Stimulated activated CD4-positive, alpha-beta T cell treated with anti-CD3 and anti-CD28 coated beads, Interleukin-12 subunit alpha, Interleukin-12 subunit beta, amount 100 ng/mL, for 24 hours (primary cell): ENCODE measurements at places on chromosomes 6 and 20.

DNA sequence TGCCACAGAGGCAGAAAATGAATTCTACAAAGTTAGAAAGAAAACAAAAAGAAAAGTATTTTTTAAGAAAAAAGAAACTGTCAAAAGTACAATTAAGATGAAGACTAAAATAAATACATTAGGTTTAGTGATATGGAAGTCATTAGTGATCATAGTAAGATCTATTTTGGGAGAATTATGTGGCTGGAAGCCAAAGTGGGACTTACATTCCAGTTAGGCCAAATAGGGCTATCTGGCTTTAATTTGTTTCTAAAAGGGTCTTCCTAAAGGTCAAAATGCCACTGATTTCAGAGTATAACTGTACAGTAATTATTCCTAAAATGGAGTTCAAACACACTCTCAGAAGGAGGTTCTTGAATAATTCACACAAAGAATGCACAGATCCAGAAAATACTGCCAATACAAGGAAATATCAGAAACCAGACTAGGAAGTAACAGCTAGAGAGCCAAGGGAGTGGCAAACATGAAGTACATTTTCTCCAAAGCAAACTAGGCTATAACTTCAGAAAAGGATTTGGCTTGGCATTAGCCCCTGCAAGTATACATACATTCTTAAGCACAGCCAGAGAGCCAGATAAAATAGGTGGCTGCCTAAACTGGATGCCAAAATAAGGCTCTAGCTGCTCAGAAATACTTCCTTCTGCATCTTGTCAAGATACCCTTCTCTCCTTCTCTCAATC lies 45.3 kb downstream of the PDSS2 start:
- DNase-seq: no peak

- DNase-seq: peak; percentile 15
Observed at GRCh38 chr20:20364593-20365479, 3.1 kb upstream of the INSM1 start.

- peak; percentile 54 for DNase-seq
Observed at GRCh38 chr6:30720738-30721197, 616 bp downstream of the TUBB start.

- no peak for DNase-seq
Observed at GRCh38 chr20:17417225-17417624, 114.0 kb downstream of the BFSP1 start.

DNA sequence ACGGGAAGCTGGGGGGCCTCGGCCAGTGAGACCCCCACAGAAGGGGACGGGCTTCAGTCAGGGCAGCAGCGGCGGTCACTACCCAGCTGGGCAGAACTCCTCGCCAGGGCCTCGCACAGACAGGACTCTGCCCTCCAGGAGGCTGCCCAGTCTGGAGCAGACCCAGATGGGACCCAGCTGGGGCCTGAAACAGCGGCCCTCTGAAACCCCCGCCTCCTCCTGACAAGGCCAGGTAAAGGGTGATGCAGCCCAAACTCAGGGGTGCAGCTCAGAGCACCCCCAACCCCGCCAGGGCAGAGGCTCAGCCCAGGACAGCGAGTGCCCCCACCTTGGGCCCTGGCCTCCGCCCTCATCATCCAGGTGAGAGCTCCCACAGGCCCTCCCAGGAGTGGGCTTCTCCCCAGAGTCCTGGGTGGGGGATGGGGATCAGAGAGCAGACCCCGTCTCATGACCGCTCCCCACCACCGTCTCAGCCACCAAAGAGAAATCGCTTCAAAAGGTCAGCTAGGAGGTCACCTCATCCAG lies 2.2 kb downstream of the EEF1A2 start:
- DNase-seq: no peak

DNA sequence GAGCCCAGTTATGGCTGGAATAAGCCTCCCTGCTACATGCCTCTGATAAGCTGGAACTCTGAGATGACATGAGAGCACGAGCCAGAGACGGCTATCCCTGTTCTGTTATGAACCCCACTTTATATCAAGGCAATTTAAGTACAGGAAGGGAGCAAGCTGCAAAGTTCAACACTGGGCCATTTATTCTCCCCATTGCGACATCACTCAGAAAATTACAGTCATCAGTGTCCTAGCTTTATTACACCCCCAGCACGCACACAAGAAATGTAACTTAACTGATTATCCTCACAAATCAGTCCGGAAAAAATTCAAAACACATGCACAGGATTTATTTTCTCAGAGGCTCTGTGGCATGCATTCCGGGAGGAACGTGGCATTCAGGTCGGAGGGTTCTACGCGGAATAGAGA lies 125.3 kb upstream of the SLC2A12 start:
- DNase-seq: no peak
